ENCODE measurements at places on chromosomes 3 and 15.

GRCh38 chr15:81107889-81108288 lies 26.2 kb upstream of the CFAP161 start:
- DNase-seq = no peak

DNA sequence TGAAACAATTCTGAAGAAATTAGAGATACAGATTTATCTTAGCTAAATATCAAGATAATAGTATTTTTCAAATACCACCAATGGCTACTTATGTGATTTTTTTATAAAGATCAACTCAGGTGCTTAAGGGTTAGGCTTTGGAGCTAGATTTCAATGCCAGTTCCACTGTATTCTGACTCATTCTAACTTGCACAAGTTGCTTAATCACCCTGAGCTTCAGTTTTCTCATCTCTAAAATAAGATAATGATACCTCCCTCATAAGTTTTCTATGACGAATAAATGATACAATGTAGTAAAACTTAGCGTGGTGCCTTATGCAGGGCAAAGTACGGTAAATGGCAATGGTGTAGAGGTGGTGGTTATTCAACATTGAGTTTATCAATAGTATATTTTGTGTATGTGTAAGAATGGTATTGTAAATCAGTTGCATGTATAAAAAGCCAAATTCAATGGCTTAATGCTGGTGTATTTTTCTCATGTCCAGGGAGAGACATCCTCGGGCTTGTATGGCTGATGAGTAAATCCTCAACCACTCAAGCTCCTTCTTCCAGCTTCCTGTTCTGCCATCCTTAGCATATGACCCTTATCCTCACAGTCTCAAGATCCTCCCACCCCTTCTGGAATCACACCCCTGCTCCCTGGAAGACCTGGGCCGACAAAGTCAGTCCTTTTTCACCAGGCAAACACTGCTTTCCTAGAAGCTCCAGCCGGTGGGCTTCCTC lies 505.9 kb upstream of the CFAP20DC start:
- no peak for DNase-seq

DNA sequence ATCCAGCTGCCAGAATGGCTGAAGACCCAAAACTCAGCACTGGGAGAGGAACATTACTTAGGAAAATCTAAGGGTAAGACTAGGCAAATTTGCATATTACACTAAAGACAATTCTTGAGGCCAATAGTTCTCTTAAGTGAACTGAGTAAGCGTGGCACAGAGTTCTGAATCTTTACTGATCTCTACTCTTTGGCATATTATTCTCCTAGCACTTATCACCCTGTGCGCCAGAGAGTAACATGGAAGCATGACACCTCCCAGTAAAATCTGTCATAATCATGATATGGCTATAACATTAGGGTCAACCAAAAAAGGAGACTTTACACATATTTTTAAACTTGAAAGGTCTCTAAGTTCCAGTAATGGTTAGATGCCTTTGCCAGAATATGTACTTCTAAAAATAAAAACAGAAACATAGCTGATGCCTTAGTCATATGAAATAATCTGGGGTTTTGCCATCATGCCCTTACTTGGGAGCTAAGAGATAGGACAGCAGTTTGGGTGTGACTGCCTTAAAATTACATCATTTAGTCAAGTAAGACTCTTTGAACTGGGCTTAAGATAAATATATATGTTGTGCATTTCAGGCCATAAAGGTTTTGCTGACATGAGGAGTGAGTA lies 290.5 kb downstream of the PLCL2 start:
- no peak for DNase-seq

GRCh38 chr15:98983334-98983733 lies 24.3 kb downstream of the PGPEP1L start:
- no peak for DNase-seq

DNA sequence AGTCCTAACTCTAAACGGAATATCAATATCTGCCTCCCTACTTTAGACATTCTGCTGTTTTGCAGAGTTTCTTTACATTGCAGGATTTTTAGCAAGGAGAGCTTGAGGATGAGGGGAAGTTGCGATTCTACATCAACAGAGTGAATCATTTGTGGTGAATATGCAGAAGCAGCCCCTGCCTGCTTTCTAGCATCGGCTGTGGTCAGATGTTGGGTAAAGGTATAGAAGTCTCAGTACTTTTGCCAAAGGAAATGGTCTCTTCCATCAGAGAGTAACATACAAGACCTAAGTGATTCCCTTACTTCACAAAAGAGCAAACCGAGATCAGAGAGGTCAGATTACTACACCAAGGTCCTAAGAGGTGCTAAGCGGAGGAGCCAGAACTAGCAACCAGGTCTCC lies 15.2 kb downstream of the ST3GAL6 start:
- DNase-seq = no peak

DNA sequence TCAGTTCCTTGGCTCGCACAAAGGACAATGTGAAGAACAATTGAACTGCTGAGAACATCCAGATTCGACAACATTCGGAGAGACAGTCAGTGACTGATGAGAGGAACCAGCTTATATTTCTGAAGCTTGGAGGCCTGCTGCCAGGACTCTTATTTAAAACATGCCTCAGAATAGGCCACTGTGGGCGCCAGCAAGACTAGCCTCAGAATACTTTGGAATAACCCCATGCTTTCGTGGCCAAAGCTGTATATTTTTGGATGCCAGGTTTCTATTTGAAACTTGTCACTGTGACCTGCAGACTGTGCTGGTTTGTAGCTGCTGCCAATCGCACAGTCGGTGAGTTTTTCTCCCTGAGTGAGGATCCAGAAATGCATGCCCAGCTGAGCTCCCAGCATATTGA lies 129.9 kb upstream of the UBE3A start:
- no peak for DNase-seq

- no peak for DNase-seq
These were observed 91.6 kb downstream of the IQSEC1 start for GRCh38 chr3:12981306-12982275.

GRCh38 chr15:90530250-90531051 lies 728 bp downstream of the CRTC3 start:
- peak; percentile 46 for DNase-seq

- DNase-seq = no peak
These were observed 82.1 kb downstream of the GTF2E1 start for GRCh38 chr3:120824613-120825012.

DNA sequence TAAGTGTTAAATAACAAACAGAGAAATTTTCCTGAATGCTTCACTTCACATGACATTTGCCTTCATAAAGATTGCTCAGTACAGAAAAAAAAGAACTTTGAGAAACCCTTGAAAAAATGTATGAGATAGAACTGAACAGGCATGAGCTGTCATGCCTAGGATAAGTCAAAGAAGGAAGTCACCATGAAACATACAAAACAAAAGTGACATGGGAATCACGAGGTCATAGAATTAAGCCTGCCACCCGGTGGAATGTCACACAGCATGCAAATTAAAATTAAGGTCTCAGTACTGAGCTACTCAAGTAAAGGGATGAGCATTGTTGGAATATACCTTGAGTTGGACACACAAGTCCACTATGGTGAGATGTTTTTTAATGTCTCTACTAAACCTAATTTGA lies 652.5 kb upstream of the NECTIN3 start:
- no peak for DNase-seq

DNA sequence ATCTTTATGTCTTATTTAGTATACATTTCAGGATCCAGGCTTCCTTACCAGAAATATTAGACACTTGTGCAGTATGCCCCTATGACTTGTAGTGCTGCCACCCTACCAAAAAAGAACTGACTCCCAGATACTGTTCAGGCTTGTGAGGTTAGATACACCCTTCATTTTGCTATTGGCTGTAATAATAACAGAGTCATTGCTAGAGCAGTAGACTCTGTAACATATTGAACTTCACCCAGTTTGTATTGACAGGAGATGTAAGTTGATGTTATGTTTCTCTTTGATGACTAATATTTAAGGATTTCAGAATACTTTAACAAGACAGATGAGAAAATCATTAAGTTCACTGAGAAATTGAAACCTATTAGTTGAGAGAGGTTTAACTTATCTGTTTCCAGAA lies 32.9 kb downstream of the RNF111 start:
- DNase-seq = no peak

- DNase-seq = no peak
These were observed 103.8 kb downstream of the GTPBP8 start for GRCh38 chr3:113094337-113095221.

All from naive B cell (primary cell).